ENCODE measurements at places on chromosomes 3 and 15. TPM values are rescaled to one million over a fixed set of nuclear protein-coding genes. Genes with fewer than 3 reads are reported as not detected.

- no peaks in the 10 kb centered on the region for H3K36me3 ChIP-seq
- no peaks in the 10 kb centered on the region for H3K27me3 ChIP-seq
- no peak overlapping the region for H3K27ac ChIP-seq
Measured at GRCh38 chr15:68421798-68422402, 10.1 kb downstream of the ITGA11 start.

DNA sequence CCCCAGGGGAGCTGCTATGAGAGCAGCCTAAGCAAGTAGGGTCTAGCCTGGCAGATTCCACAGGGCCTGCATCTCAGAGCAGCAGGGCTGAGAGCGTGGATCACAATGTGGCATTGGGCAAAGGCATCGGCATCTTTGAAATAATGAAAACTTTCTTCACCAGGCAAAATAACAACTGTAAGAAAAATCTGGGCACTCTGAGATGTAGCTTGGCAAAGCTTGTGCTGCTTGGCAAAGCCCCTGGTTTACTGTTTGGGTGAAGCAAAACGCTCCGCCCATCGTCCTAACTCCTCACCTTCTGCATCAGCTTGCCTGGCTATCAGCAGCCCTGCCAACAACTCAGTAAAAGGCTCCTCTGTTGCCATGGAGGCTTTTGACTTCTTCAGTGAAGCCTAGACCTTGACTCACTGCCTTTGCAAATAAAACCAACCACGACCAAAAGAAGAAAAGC is 212.8 kb upstream of the EIF1B start:
- no peak overlapping the region for H3K27ac ChIP-seq
- H3K4me1 ChIP-seq, result no peaks in the 10 kb centered on the region
- no peaks in the 10 kb centered on the region for H3K36me3 ChIP-seq

DNA sequence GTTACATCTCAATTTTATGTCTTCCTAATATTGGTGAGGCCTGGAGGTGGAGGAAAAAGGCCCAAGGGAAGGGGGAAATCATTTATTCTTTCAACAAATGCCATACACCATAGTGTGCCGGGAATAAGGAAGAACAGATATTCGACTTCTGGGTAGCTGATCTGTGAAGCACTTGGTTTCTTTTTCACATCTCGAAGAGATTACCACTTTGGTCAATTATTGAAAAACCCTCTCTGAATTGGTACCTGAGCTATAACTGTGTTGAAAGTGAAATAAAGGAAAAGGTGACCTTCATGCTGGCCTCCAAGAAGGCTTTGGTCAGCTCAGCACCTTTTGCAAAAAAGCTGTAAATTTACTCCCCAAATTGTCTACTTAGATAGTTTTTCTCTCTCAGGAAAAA is 14.2 kb upstream of the MB21D2 start:
- DNase-seq, result no peak
- H3K27me3 ChIP-seq, result peaks cover 3% of the 10 kb centered on the region
- no peaks in the 10 kb centered on the region for H3K36me3 ChIP-seq

- DNase-seq, result no peak
- H3K27me3 ChIP-seq, result peaks cover 26% of the 10 kb centered on the region
- H3K4me1 ChIP-seq, result peaks cover 22% of the 10 kb centered on the region
- no peaks in the 10 kb centered on the region for H3K36me3 ChIP-seq
- no peak overlapping the region for H3K27ac ChIP-seq
- no peak overlapping the region for H3K4me3 ChIP-seq
Measured at GRCh38 chr15:45375836-45376235, 2.5 kb downstream of the GATM start.

ABCF3 gene
- 63.3 TPM for total RNA-seq

POPDC2 gene
- 3.4 TPM for total RNA-seq

GALNT15 gene
- 2.2 TPM for total RNA-seq

ZNF197 gene
- 14.1 TPM for total RNA-seq

- peaks cover 26% of the 10 kb centered on the region for H3K4me1 ChIP-seq
- H3K27me3 ChIP-seq, result no peaks in the 10 kb centered on the region
- peak overlapping the region; percentile 63 for H3K27ac ChIP-seq
- no peaks in the 10 kb centered on the region for H3K36me3 ChIP-seq
Measured at GRCh38 chr3:11583638-11584046, 60.1 kb downstream of the VGLL4 start.

DNA sequence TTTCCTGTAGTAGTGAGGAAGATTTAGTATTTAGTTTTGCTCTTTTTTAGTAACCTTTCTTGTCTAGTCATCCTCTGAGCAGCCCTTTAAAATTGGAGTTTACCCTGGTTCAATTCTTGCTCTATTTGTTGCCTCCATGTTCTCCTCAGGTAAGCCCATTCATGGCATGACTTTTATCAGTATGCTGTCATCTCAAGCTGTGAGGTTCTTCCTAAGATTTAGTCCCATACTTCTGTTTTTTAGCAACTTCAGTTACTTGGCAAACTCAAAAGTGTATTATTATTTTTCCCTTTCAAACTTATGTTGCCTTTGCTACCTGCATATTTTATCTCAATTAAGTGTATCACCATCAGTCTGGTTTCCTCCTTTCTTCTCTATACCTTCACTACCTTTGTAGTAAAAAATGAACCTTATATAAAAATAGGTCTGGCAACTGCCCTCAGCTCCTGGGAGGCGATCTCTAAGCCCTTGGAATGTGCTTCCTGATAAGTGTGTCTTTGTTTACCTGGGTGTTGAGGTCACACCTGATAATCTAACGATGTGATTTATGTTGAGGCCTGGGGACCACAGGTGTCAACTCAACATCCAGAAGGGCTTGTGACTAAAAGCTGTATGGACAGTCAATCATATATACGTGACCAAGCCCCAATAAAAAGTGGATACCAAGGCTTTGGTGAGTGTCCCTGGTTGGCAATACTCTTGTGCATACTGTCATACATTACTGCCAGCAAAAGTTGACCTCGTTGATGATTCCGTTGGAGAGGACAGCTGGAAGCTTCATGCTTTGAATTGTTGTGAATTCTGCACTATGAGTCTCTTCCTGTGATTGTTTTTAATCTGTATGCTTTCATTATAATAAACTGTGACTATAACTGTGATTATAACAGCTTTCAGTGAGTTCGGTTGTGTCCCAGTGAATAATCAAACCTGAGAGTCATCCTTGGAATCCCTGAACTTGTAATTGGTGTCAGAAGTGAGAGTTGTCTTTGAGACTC is 3.9 kb downstream of the NSUN3 start:
- no peaks in the 10 kb centered on the region for H3K27me3 ChIP-seq
- H3K27ac ChIP-seq, result peak overlapping the region; percentile 0

- no peaks in the 10 kb centered on the region for H3K4me1 ChIP-seq
- no peak overlapping the region for H3K27ac ChIP-seq
- no peaks in the 10 kb centered on the region for H3K36me3 ChIP-seq
Measured at GRCh38 chr15:39651881-39652280, 71.0 kb downstream of the THBS1 start.

DNA sequence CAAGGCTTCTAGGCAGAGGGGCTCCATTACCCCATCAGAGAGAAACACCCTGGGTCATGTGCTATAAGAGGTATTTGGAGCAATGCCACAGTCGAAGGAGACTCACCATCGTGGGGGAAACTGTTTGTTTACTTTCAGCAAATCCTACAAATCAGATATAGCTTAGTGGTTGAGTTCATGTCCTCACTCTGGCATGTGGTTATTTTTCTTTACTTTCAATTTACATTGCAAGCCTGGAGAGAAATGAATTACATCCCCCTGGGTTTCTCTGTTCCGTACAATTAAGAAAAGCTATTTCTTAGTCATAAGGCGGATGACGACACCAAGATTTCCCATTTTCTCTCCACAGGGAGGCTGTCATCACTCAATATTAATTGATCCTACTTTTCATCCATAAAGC is 36.9 kb downstream of the RFTN1 start:
- H3K27ac ChIP-seq, result no peak overlapping the region
- H3K36me3 ChIP-seq, result no peaks in the 10 kb centered on the region
- H3K27me3 ChIP-seq, result no peaks in the 10 kb centered on the region
- no peak for DNase-seq
- peaks cover 15% of the 10 kb centered on the region for H3K4me1 ChIP-seq

GRCh38 chr15:59691194-59691805 is 2.2 kb upstream of the BNIP2 start:
- H3K4me1 ChIP-seq, result peaks cover 9% of the 10 kb centered on the region
- H3K4me3 ChIP-seq, result no peak overlapping the region
- peak; percentile 38 for DNase-seq
- H3K27me3 ChIP-seq, result no peaks in the 10 kb centered on the region
- no peaks in the 10 kb centered on the region for H3K36me3 ChIP-seq

- no peak overlapping the region for H3K4me3 ChIP-seq
- no peaks in the 10 kb centered on the region for H3K36me3 ChIP-seq
- H3K4me1 ChIP-seq, result peaks cover 16% of the 10 kb centered on the region
- no peak overlapping the region for H3K27ac ChIP-seq
Measured at GRCh38 chr3:192933779-192934460, 16.3 kb upstream of the MB21D2 start.

TRAK1 gene
- 40.9 TPM for total RNA-seq

SLC2A2 gene
- total RNA-seq, result not detected

DNA sequence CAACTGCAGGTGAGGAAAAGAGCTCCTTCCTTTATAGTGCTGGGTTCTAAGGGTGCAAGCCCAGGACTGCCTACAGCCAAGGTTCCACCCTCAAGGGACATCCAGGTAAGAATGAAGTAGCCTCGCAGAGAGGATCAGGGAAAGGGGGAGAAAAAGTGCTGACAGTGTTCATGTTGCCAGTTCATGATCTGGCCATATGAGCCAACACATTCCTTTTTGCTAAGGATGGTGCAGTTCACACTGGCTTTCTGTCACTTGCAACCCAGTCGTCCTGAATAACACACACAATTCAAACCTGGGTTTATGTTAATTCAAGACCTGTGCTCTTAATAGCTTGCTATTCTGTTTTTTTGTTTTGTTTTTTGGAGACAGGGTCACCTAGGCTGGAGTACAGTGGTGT is 9.0 kb downstream of the CLN6 start:
- peaks cover 1% of the 10 kb centered on the region for H3K4me1 ChIP-seq
- H3K36me3 ChIP-seq, result no peaks in the 10 kb centered on the region
- DNase-seq, result no peak
- H3K27ac ChIP-seq, result no peak overlapping the region
- no peak overlapping the region for H3K4me3 ChIP-seq

GRCh38 chr15:81573098-81573746 is 199.2 kb upstream of the TMC3 start:
- H3K4me1 ChIP-seq, result no peaks in the 10 kb centered on the region
- no peak overlapping the region for H3K27ac ChIP-seq
- no peaks in the 10 kb centered on the region for H3K36me3 ChIP-seq
- DNase-seq, result no peak
- H3K27me3 ChIP-seq, result no peaks in the 10 kb centered on the region

GRCh38 chr15:63008333-63009049 is 34.1 kb upstream of the TPM1 start:
- DNase-seq, result no peak
- no peaks in the 10 kb centered on the region for H3K36me3 ChIP-seq
- no peak overlapping the region for H3K4me3 ChIP-seq

DNA sequence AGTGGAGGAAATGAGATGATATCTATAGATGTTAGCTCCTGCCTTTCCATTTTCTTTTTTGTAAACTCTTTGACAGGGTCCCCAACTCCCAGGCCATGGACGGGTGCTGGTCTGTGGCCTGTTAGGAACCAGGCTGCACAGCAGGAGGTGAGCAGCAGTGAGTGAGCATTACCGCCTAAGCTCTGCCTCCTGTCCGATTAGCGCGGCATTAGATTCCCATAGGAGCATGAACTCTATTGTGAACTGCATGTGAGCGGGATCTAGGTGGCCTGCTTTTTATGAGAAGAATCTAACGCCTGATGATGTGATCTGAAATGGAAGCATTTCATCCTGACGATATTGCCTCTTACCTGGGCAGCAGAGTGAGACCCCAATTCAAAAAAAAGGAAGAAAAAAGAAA is 56.8 kb upstream of the CHD2 start:
- no peak for DNase-seq
- H3K36me3 ChIP-seq, result no peaks in the 10 kb centered on the region
- H3K4me3 ChIP-seq, result no peak overlapping the region
- H3K27me3 ChIP-seq, result no peaks in the 10 kb centered on the region
- peaks cover 13% of the 10 kb centered on the region for H3K4me1 ChIP-seq
- H3K27ac ChIP-seq, result no peak overlapping the region

- no peaks in the 10 kb centered on the region for H3K4me1 ChIP-seq
- H3K36me3 ChIP-seq, result no peaks in the 10 kb centered on the region
- H3K27me3 ChIP-seq, result no peaks in the 10 kb centered on the region
- H3K27ac ChIP-seq, result no peak overlapping the region
Measured at GRCh38 chr3:142650001-142650693, 54.0 kb downstream of the PLS1 start.

KCNH8 gene
- total RNA-seq, result 0.12 TPM

GRCh38 chr3:182450942-182451787 is 342.1 kb upstream of the ATP11B start:
- no peaks in the 10 kb centered on the region for H3K36me3 ChIP-seq
- no peak overlapping the region for H3K4me3 ChIP-seq
- no peak overlapping the region for H3K27ac ChIP-seq
- DNase-seq, result no peak
- H3K27me3 ChIP-seq, result no peaks in the 10 kb centered on the region
- no peaks in the 10 kb centered on the region for H3K4me1 ChIP-seq

RAB5A gene
- 68.6 TPM for total RNA-seq

DNA sequence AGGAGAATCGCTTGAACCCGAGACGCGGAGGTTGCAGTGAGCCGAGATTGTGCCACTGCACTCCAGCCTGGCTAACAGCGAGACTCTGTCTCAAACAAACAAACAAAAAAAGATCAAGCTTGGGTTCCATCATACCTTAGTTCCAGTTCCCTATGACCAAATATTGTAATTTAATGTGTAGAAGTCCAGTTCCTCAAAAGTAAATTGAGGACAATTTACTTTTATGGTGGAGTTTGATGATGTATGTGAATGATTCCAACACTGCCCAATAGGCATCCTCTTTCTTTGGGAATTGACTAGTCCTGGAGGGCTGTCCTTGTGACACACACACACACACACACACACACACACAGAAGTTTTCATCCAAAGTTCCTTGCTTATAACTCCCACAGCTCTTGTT is 2.8 kb upstream of the PKM start:
- H3K4me1 ChIP-seq, result peaks cover 54% of the 10 kb centered on the region
- H3K27me3 ChIP-seq, result no peaks in the 10 kb centered on the region
- H3K4me3 ChIP-seq, result no peak overlapping the region
- H3K27ac ChIP-seq, result no peak overlapping the region
- DNase-seq, result no peak

- no peak for DNase-seq
- no peaks in the 10 kb centered on the region for H3K27me3 ChIP-seq
- H3K4me1 ChIP-seq, result no peaks in the 10 kb centered on the region
- H3K36me3 ChIP-seq, result no peaks in the 10 kb centered on the region
Measured at GRCh38 chr15:48721061-48721810, 75.7 kb upstream of the FBN1 start.

DNA sequence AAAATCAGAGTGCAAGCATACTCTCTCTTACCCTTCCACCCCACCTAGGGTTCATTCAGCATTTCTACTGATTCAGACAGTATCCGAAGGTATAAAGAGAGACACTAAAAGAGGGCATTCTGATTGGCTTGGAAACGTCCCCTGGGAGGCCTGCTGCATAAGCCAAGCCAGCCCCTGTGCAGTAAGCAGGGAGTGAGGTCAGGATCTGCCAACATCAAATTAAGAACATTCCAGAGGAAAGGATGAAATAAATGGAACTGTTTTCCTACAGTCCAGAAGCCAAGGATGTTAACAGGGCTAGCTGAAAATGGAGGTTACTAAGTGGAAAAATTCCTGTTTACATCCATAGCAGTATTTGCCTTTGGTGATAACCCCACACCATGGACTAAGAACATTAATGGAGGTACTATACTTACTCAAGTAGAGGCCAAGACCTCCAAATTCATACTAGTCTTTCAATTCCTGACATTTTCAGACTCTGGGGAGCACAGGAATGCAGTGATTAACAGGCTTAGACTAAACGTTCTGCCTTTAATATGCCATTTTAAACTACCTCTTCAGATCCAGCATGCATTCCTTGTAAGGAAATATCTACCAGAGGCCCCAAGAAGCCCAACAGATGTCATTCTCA is 34.5 kb downstream of the NPTN start:
- peaks cover 89% of the 10 kb centered on the region for H3K4me1 ChIP-seq
- H3K36me3 ChIP-seq, result no peaks in the 10 kb centered on the region
- H3K27me3 ChIP-seq, result no peaks in the 10 kb centered on the region
